ENCODE measurements at places on chromosomes 6 and 20. TPM values are rescaled to one million over a fixed set of nuclear protein-coding genes. Genes with fewer than 3 reads are reported as not detected.

- DNase-seq, result no peak
These were observed 11.3 kb downstream of the NT5E start for GRCh38 chr6:85460921-85461797.

DNA sequence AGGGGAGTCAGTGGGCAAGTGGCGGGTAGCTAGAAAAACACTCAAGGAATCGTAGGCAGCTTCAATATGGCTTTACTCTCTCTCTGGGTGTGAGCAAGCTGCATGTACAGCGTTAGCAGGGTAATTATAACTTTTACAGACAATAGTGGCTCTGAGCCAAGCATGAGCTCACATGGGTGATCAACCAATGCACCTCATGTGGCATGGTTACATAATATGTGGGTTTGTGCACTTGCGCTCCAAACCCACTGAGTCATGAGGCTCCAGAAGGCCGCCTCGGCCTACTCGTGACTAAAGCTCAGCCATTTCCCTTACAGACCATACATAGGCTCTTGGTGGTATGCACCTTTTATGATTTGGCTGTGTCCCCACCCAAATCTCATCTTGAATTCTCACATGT, 78.4 kb upstream of the FBXL4 start:
- DNase-seq, result no peak

Gene PGC
- 8.9 TPM for total RNA-seq

DNA sequence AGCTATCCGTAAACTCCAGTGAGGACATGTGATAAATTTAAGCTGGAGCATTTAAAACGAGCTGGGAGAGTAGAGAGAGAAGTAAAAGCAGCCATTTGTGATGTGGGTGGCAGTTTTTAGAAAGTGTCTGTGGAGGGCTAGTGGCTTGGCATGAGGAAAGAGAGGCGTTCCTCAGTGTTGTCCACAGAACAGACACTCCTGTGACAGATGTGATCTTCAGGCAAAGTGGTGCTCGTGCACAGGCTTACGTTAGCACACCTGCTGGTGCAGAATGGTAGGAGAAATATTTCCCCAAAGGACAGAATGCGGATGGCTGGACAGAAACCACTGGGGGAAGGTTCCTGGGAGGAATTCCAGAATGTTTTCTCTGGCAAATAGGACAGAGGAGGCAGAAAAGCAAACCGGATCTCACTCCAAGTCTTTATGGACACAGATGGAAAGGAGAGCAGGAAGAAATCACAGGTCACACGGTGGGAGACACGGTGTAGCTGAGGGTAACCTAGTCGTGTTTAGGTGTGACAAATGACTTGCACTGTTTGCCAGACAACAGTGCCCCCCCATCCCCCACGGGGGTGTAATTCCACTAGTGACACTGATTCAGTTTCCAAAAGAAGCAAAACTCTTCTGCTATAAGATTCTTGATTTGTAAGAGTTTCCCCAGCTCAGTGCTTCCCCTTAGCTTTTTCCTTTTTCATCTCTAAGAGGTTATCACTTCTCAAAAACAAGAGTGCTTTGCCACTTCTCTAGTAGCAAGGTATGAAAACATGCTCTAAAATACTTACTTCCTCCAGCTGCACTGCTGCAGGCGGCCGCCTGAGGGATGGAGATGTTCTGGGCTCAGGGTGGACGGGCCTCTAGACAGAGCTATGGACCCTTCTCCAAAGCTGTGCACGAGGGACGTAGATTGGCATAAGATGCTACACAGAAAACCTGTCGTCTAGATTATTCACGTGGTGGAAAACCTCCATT, 293.2 kb downstream of the QKI start:
- no peak for DNase-seq

Gene TREM1
- total RNA-seq, result not detected

DNA sequence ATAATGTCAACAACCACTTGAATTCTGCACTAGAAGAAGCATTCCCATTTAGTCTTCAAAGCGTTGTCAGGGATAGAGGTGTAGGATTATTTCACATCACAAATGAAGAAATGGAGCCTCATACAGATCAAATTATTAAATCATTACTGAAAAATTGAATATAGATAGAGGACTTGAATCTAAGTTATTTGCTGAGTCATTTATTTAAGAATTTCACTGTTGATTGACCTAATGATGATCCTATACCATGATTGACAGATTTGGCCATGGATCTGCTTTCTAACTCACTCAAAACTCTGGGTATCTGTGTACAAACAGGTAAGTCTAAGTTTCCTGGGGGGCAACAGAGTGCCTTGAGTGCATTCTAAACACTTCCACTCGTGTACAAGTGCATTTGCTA, 215.9 kb downstream of the BTBD3 start:
- no peak for DNase-seq

DNA sequence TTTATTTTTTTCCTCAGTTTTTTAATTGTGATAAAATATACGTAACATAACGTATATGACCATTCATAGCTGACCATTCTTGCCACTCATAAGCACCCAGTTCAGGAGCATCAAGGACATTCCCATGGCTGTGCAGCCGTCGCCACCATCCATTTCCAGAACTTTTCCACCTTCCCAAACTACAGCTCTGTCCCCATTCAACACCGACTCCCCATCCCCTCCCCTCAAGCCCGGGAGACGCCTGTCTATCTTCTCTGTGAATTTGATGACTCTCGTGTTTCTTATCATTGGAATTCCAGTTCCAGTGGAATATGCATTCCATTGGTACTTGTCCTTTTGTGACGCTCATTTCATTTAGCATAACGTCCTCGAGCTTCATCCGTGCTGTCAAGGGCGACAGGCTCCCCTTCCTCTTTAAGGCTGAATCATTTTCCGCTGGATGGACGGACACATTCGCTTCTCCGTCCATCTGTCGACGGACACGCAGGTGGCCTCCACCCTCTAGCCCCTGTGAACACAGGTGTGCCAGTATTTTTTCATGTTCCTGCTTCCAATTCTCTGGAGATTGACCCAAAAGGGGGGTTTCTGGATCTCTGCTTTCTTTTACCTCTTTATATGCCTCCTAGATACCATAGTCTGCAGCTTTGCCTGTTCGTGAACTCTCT, 88.1 kb downstream of the YTHDF1 start:
- DNase-seq, result peak; percentile 32

Gene RAB44
- total RNA-seq, result not detected

- no peak for DNase-seq
These were observed 11.3 kb downstream of the SERPINB6 start for GRCh38 chr6:2959909-2960719.

Gene ZNF831
- total RNA-seq, result not detected

Gene TP53RK
- total RNA-seq, result 20.3 TPM

GRCh38 chr6:34030831-34031624, 114.9 kb downstream of the GRM4 start:
- no peak for DNase-seq

Gene BAG2
- total RNA-seq, result 9.5 TPM

DNA sequence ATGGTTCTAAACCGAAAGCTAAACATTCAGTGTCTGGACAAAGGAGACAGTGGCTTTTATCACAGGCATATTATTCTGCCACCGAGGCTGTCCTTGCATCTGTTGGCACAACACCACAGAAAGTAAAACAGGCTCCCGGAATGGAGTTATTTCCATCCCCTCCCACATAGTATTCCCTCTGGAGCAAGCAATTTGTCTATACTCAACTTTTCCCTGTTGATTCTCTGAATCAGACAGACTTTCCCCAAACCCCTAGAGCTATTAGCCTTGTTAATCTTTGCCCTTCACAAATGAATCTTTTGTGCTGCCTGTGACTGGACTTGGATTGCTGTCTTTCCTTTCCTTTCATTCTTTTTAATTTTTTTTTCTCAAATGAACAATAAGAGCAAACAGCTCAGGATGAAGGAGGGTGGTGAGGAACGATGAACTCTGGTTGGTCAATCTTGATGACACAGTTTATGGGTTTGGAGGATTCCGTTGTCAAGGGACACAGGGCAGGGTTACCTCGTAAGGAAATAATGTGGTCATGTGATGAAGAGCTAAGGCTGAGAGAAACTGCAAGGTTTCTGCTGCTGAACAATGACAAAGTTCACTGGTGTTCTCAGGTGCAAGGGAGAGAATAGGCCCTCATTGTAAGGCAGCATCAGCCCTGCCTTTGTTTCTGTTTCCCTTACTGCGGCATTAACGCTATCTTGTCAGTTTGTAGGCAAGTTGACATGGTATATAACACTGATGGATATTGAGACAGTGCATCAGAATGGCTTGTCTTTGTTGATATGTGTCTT, 275.0 kb upstream of the BMP2 start:
- DNase-seq, result peak; percentile 84

GRCh38 chr20:59123011-59123677, 40.5 kb upstream of the ZNF831 start:
- DNase-seq, result no peak

Gene ZC3H12D
- total RNA-seq, result 0.65 TPM

DNA sequence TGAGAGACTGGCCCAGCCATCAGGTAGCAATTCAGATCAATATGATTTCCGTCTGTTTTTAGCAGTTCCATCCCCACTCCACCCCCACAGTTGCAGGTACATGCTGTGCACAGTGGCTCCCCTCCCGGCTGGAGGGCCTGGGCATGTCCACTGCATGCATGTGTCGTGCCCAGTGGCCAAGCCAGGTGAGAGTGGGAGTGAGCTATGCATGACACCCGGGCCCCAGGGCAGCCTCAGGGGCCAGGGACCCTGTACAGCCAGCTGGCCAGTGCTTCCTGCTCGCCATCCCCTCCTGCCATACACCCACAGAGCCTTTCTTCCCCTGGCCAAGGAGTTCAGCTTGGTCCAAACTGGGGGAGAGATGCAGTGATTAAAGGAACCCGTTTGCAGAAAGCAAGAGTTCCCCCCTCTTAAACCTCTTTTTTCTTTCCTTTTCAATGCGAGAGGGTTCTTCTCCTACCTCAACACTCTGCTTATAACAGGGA, 135.3 kb downstream of the THBS2 start:
- DNase-seq, result no peak

DNA sequence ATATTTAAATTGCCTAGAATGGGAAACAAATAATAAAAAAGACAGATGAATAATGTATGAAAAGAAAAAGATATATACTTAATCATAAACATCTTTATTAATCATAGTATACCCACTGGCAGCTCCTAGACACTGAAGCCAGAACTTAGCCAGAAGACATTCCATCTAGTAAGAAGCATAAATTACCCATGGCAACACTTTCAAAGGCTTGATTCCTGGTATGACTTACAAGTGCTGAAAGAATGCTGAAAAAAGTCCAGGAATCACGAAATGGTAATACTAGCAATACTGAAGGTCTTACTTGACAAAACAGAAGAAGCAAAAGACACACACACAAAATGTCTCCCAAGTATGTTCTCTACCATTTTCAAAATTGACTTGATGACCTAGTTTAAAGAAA, 38.0 kb downstream of the RWDD2A start:
- no peak for DNase-seq

Gene PCMT1
- total RNA-seq, result 118 TPM

- DNase-seq, result no peak
These were observed 114.9 kb downstream of the FOXC1 start for GRCh38 chr6:1724616-1725015.

Gene FKBP1A
- total RNA-seq, result 228 TPM

DNA sequence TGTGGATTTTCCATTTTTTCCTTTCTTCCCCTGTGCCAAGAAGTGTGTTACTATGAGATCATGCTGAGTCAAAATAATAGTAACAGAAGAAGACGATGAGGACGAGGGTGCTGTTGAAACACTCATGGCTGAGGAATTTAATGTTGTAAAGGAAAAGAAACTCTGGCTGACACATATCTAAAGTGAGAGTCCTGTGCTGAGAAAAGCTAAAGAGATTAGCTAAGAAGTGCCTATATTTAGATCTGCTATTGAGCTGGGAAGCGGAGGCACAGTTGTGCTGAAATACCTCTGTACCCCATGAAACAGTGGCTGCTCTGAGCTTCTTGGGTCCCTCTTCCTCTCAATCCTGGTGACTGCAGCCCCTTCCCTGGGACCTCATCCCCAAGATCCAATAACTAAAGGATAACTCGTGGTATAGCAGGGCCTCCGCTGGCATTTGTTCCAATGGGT, 1.1 kb upstream of the SYTL3 start:
- no peak for DNase-seq

Gene DYNLT2
- total RNA-seq, result 2.6 TPM

- no peak for DNase-seq
These were observed 91.3 kb downstream of the LYRM2 start for GRCh38 chr6:89547281-89547680.

DNA sequence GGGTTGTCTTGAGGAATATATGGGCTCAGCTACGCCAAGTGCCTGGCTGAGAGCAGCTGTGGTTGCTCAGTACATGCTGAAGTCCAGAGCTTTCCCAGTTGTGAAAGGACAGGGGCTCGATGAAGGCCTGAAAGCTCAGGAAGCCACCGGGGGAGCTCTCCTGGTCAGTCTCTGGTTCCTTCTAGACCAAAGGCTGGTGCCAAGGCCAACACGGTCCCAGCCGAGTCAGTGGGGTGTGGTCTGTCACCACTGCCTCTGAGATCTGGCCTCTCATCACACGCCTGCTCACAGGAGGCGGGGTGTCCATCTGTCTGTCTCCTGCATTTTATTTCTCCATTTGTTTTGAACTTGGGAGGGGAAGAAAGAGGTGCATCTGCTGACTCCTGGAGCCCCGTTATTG, 4.9 kb upstream of the FAM83C start:
- DNase-seq, result peak; percentile 64

Gene SLC22A2
- total RNA-seq, result 0.19 TPM

Gene PNISR
- total RNA-seq, result 81.5 TPM

DNA sequence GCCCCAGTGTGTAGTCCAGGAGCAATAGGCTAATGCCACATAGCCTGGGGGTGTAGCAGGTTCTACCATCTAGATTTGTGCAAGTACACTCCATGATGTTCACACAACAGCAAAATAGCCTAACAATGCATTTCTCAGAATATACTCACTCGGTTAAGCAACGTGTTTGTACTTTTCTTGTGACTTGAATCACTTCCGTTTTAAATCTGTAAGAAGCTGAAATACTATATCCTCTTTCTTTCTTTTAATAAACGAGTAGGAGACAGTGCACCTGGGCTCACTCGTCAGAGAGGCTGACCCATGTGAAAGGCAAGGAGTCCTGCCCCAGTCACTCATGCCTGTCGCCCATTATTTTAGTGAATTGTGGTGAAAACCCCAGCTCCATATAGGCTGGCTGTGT, 201.6 kb downstream of the FOXA2 start:
- no peak for DNase-seq

- DNase-seq, result peak; percentile 32
These were observed 53.6 kb upstream of the FRMD1 start for GRCh38 chr6:168132531-168133167.

- DNase-seq, result no peak
These were observed 27.8 kb downstream of the POFUT1 start for GRCh38 chr20:32235331-32236047.

Gene MOG
- not detected for total RNA-seq

Gene BPIFB1
- total RNA-seq, result not detected

GRCh38 chr6:4178737-4179333, 43.5 kb upstream of the ECI2 start:
- DNase-seq, result peak; percentile 52

Gene LY6G6F
- not detected for total RNA-seq

DNA sequence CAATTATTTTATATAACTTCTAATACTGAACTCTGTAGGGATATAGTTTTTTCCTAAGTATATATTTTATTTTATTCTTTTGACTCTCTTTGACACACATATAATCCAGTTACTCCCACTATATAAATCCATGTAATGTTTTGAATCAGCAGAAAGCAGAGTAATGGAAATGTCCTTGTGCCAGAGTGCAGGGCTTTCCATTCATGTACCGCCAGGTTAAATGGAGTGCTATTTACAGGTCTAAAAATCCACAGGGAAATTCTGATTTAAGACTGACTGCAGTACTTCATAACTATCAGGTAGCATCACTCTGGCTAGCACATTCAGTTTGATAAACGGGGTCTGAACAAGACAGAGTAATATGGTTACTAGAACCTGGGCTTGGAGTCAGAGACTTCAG, 626.8 kb downstream of the COL12A1 start:
- DNase-seq, result no peak

Gene DEFB124
- total RNA-seq, result not detected

Gene ARMH2
- not detected for total RNA-seq
